ENCODE measurements at places on chromosomes 1 and 21. TPM values are rescaled to one million over a fixed set of nuclear protein-coding genes. Genes with fewer than 3 reads are reported as not detected.

- DNase-seq: no peak
- no peak overlapping the region for H3K4me3 ChIP-seq
- peaks cover 1% of the 10 kb centered on the region for H3K4me1 ChIP-seq
- no peak overlapping the region for H3K27ac ChIP-seq
Observed at GRCh38 chr1:109630081-109630897, 10.7 kb downstream of the AMPD2 start.

Gene ERG
- not detected for total RNA-seq

DNA sequence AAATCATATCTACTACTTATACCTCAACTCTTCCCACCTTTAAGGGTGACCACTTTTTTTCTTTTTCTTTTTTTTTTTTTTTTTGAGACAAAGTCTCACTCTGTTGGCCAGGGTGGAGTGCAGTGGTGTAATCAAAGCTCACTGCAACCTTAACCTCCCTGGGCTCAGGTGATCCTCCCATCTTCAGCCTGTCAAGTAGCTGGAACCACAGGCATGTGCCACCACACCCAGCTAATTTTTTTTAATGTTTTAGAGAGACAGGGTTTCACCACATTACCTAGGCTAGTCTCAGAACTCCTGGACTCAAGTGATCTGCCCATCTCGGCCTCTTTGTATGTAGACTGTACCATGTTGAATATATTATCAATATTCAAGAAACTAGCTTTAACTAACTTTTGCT lies 39.4 kb downstream of the NRDC start:
- no peak overlapping the region for H3K27ac ChIP-seq
- no peaks in the 10 kb centered on the region for H3K4me1 ChIP-seq
- peaks cover 15% of the 10 kb centered on the region for H3K36me3 ChIP-seq
- H3K4me3 ChIP-seq: no peak overlapping the region
- no peaks in the 10 kb centered on the region for H3K27me3 ChIP-seq
- DNase-seq: no peak

Gene NTMT2
- not detected for total RNA-seq

- no peak overlapping the region for H3K4me3 ChIP-seq
- H3K27ac ChIP-seq: peak overlapping the region; percentile 13
- 0 out of 2 replicates have a peak, but pooled peaks cover 2% of the 10 kb centered on the region for H3K36me3 ChIP-seq
- peaks cover 48% of the 10 kb centered on the region for H3K4me1 ChIP-seq
Observed at GRCh38 chr1:19445417-19446342, 39.7 kb downstream of the CAPZB start.

DNA sequence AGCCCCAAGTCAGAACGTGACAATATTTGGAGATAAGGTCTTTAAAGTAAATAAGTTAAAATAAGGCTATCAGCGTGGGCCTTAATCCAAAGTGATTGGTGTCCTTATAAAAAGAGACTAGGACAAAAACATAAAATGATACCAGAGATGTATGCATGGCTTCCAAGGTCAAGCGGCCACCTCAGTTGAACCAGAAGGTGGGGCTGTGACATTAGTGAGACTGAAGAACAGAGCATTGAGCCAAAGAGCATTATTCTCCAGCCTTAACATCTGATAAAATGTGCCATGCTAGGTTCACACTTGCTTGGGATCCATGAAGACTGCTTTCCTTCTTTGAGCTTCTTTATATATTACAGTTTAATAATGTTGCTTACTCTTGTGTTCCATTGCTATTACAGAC lies 554.6 kb downstream of the PLA2G4A start:
- H3K27me3 ChIP-seq: no peaks in the 10 kb centered on the region
- H3K27ac ChIP-seq: no peak overlapping the region
- no peaks in the 10 kb centered on the region for H3K36me3 ChIP-seq
- H3K4me3 ChIP-seq: no peak overlapping the region
- no peak for DNase-seq

- H3K27me3 ChIP-seq: no peaks in the 10 kb centered on the region
- H3K4me3 ChIP-seq: no peak overlapping the region
- DNase-seq: no peak
Observed at GRCh38 chr1:22825486-22826189, 115.0 kb downstream of the EPHB2 start.

Gene UTS2
- not detected for total RNA-seq

Gene CFHR2
- total RNA-seq: not detected

Gene CFAP141
- not detected for total RNA-seq

- no peak overlapping the region for H3K27ac ChIP-seq
- no peaks in the 10 kb centered on the region for H3K27me3 ChIP-seq
- no peaks in the 10 kb centered on the region for H3K36me3 ChIP-seq
- peaks cover 11% of the 10 kb centered on the region for H3K4me1 ChIP-seq
- DNase-seq: no peak
Observed at GRCh38 chr1:87969040-87969439, 640.4 kb downstream of the LMO4 start.

Gene PM20D1
- total RNA-seq: not detected

DNA sequence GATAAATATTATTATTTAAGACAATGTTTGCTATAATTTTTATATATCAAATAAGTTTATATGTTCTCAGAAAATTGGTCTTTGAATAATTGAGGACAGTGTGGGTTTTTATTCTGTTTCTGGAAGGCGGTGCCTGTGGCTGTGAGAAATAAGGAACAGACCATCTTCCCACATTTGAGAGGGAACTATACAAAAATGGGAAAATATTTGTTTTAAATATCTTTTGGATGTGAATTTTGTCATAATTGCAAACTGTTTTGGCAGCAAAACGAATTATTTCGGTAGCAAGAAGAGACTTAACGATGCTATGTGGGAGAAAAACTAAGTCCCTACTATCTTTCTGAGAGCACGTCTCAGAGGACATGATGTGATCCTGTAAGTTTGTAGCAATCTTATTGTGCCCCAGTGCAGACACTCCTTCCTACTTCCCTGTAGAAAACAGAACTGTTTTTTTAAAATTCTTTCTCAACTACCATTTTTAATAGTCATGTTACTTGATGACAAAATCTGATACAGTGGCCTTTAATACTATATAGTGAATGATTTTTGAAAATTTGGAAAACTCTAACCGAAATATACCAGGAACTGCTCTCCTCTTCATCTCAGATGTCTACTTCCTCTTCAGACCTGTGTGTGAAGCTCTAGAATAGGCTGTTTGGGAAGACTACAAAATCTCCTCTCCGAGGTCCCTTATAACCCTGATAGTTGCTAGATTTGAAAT lies 25.4 kb downstream of the PTPRC start:
- H3K4me1 ChIP-seq: peaks cover 7% of the 10 kb centered on the region
- H3K27ac ChIP-seq: no peak overlapping the region
- H3K4me3 ChIP-seq: no peak overlapping the region
- no peak for DNase-seq

Gene CCDC28B
- 17.2 TPM for total RNA-seq

Gene RUNX3
- total RNA-seq: not detected

Gene CIART
- 13.9 TPM for total RNA-seq

GRCh38 chr1:3697810-3698209 lies 45.5 kb downstream of the TP73 start:
- no peak overlapping the region for H3K27ac ChIP-seq
- DNase-seq: no peak
- no peaks in the 10 kb centered on the region for H3K4me1 ChIP-seq
- no peak overlapping the region for H3K4me3 ChIP-seq
- H3K36me3 ChIP-seq: no peaks in the 10 kb centered on the region

- no peaks in the 10 kb centered on the region for H3K36me3 ChIP-seq
- DNase-seq: peak; percentile 79
- peaks cover 22% of the 10 kb centered on the region for H3K4me1 ChIP-seq
- no peak overlapping the region for H3K4me3 ChIP-seq
- H3K27ac ChIP-seq: peak overlapping the region; percentile 96
Observed at GRCh38 chr1:29709704-29710280, 473.5 kb downstream of the PTPRU start.

Gene THRAP3
- 73.9 TPM for total RNA-seq

- H3K36me3 ChIP-seq: no peaks in the 10 kb centered on the region
- H3K27me3 ChIP-seq: peaks cover 64% of the 10 kb centered on the region
- H3K27ac ChIP-seq: no peak overlapping the region
- no peak for DNase-seq
- H3K4me3 ChIP-seq: no peak overlapping the region
Observed at GRCh38 chr1:154777781-154778180, 92.3 kb downstream of the KCNN3 start.

- no peak overlapping the region for H3K27ac ChIP-seq
- H3K4me1 ChIP-seq: peaks cover 27% of the 10 kb centered on the region
- H3K27me3 ChIP-seq: no peaks in the 10 kb centered on the region
- no peak overlapping the region for H3K4me3 ChIP-seq
- peaks cover 69% of the 10 kb centered on the region for H3K36me3 ChIP-seq
Observed at GRCh38 chr21:38813143-38813542, 7.4 kb downstream of the ETS2 start.

GRCh38 chr1:42841010-42841409 lies 5.4 kb upstream of the ZNF691 start:
- H3K36me3 ChIP-seq: peaks cover 10% of the 10 kb centered on the region
- no peaks in the 10 kb centered on the region for H3K27me3 ChIP-seq
- peak; percentile 17 for DNase-seq
- H3K4me1 ChIP-seq: peaks cover 2% of the 10 kb centered on the region

DNA sequence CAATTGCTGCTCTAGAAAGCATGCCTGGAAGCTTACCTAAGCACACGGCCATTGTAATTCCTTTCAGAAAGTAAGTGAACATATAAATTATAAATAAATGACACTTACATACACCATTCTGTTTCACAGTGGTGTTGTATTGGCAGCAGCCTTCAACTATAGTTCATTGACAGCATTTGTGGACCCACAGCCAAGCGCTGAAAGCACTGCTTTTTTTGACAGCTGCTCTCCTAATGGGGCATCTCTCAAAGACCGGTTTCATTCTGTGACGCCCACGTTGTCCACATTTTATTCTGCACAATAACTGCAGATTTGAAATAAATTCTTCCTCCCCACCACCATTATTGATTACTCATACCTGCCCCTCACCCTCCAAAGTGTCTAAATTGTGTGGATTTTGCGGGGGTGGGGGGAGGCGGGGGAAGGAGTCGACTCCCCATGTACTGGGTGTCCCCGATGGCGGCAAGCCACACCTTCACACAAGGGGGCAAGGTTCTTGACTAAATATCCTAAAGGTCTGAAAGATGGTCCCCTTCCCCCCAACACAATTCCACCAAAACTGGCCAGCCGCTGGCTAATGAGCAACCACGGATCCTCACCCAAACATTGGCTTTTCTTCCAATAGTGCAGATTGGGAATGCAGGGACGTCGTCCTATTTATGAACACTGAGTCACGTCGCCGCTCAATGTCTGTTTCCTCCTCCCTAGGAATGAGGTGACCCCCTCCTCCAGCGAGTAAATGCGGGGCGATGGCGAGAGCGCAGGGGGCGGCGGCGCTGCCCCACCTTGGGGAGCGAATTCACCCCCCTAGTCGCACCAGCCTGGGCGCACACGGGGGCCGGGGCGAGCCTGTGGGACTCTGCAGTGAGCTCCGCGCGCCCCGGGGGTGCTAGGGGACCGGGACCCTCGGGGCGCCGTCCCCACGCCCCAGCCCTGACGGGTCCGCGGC lies 960 bp downstream of the RCAN1 start:
- H3K27me3 ChIP-seq: peaks cover 5% of the 10 kb centered on the region
- peak overlapping the region; percentile 63 for H3K4me3 ChIP-seq
- peaks cover 2% of the 10 kb centered on the region for H3K4me1 ChIP-seq
- H3K27ac ChIP-seq: no peak overlapping the region
- H3K36me3 ChIP-seq: no peaks in the 10 kb centered on the region

Gene XCL2
- not detected for total RNA-seq

DNA sequence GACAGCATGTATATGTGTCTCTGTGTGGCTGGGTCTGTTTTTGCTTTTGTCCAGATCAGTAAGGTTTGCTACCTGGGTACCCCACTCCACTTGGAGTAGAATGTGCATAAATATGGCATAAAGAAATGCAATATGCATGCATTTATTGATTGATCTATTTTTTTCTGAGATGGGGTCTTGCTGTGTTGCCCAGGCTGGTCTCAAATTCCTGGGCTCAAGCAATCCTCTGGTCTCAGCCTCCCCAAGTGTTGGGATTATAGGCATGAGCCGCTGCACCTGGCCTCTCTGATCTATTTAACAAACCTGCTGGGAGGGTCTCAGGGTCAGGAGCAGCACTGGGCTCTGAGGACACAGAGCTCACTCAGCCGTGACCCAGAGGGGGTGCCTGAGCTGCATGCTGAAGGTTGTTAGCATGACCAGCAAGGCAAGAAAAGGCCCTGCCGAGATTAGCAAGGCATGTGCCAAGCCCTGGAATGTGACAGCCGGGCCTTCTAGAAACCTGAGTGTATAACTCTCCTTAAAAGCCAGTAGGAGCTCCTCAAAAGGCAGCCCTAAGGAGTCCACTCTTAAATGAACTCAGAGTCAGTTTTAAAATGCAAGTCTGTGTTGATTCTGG lies 22.5 kb downstream of the PCSK9 start:
- H3K4me3 ChIP-seq: no peak overlapping the region
- DNase-seq: no peak
- H3K4me1 ChIP-seq: peaks cover 6% of the 10 kb centered on the region
- H3K36me3 ChIP-seq: peaks cover 5% of the 10 kb centered on the region
- no peak overlapping the region for H3K27ac ChIP-seq

GRCh38 chr1:93847811-93848288 lies 31.2 kb downstream of the DNTTIP2 start:
- H3K4me3 ChIP-seq: peak overlapping the region; percentile 92
- peaks cover 1% of the 10 kb centered on the region for H3K4me1 ChIP-seq
- DNase-seq: peak; percentile 60
- H3K36me3 ChIP-seq: no peaks in the 10 kb centered on the region
- H3K27ac ChIP-seq: peak overlapping the region; percentile 71

Gene PCBP3
- 2.5 TPM for total RNA-seq

GRCh38 chr1:189180057-189180456 lies 1297.6 kb downstream of the BRINP3 start:
- no peak overlapping the region for H3K4me3 ChIP-seq
- H3K36me3 ChIP-seq: no peaks in the 10 kb centered on the region
- H3K4me1 ChIP-seq: no peaks in the 10 kb centered on the region
- no peak for DNase-seq
- H3K27me3 ChIP-seq: no peaks in the 10 kb centered on the region

- H3K27me3 ChIP-seq: no peaks in the 10 kb centered on the region
- peak overlapping the region; percentile 41 for H3K27ac ChIP-seq
- H3K4me3 ChIP-seq: peak overlapping the region; percentile 53
Observed at GRCh38 chr1:93178418-93178817, 1.8 kb downstream of the TMED5 start.

DNA sequence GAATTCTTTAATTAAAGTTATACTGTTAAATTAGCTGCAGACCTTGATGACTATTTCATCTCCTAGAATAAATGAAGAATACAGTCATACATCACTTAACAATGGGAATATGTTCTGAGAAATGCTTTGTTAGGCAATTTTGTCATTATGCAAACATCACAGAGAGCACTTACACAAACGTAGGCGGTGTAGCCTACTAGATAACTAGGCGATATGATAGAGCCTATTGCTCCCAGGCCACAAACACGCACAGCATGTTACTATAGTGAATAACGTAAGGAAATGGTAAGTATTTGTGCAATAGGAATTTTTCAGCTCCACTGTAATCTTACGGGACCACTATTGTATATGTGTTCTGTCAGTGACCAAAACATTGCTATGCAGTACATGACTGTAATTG lies 37.6 kb upstream of the DESI2 start:
- H3K36me3 ChIP-seq: no peaks in the 10 kb centered on the region
- no peaks in the 10 kb centered on the region for H3K4me1 ChIP-seq
- no peak for DNase-seq
- H3K27me3 ChIP-seq: no peaks in the 10 kb centered on the region
- no peak overlapping the region for H3K4me3 ChIP-seq

Gene SV2A
- 16.4 TPM for total RNA-seq

Measured in IMR-90 (cell line).